ENCODE measurements at places on chromosomes 6 and 20. TPM values are rescaled to one million over a fixed set of nuclear protein-coding genes. Genes with fewer than 3 reads are reported as not detected.

- DNase-seq, result no peak
Observed at GRCh38 chr20:15200147-15200565, 862.7 kb upstream of the FLRT3 start.

DNA sequence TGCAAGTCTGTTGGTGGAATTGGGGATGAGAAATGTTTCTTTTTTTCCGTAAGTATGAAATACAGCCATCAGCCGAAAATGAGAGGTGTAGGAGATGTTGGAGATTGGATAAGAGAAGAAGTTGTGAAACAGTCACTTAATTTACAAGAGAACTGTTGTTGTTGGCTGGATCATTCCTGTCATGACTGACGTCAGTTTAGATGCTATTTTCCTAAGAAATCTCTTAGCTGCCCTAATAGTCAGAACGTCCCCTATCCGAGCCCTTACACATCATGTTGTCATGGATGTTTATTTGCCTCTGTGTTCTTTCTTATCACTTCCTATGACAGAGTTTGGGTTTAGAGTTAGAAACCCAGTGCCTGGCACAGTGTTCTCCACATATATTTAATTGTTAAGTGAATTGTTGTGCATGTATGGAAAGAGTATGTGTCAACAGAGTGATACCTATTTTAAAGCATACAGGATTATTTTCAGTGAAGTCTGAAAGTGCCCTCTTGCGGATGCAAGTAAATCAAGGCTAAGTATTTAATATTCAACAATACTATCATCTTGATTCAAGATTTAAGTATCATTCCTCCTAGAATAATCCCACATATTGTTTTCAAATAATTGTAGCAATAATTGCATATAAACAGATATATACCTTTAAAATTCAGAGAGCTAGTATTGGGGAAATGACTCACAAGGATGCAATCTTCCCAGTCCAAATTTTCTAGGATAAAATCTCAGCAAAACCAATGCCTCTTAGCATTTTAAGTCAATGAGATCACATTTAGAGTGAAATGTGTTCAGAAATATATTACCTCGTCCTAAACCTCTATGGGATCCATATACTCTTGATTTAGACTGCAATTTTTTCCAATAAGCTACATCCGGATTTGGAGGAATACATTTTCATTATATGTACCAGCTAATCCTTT is 309.9 kb upstream of the NOX3 start:
- DNase-seq, result no peak

The LY6G6D gene
- not detected for total RNA-seq

The SERINC3 gene
- total RNA-seq, result 95.0 TPM

- no peak for DNase-seq
Observed at GRCh38 chr20:9672981-9673380, 158.6 kb downstream of the LAMP5 start.

GRCh38 chr6:3610921-3611320 is 140.6 kb downstream of the PXDC1 start:
- DNase-seq, result no peak

The CCN6 gene
- total RNA-seq, result not detected

DNA sequence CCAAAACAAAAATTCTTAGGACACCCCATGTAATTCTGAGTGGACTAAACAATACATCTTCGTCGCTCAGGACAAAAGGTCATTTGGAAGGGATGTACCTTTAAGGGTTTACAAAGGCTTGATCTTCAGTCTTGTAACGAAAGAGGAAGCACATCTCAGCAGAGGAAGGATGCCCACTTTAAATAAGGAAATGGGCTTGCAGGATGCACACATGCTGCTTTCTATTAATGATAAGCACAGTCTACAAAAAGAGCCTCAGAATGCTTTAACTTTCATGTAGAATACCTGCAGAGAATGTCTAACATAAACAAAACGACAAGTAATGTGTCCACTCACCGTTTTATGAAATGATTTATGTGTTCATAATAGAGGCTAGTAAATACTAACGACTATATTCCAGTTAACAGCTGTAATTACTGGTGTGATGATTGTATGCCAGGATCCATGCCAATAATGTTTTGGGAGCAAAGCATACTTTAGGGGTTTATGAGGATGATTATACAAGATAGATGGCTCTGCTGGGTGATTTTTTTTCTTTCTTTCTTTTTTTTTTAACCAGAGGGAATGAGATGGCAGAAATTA is 216.9 kb downstream of the GMDS start:
- no peak for DNase-seq

DNA sequence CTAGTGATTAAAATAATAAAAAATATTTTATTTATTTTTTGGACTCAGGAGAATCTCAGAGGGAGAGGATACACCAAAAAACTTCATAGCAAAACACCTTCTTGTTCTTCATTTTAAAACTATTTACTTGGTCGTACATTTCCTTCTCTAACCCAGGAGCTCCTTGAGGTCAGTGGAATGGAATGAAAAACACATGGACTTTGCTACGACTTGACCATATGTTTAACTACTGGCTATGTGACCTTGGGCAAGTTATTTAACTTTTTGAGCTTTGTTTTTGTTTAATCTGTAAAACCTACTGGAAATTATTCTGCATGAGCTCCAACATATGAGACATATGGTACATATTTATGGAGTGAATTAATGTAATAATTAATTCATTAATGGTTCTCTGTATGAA is 1005.5 kb upstream of the CITED2 start:
- DNase-seq, result no peak

The CST11 gene
- total RNA-seq, result not detected

The VGLL2 gene
- not detected for total RNA-seq

DNA sequence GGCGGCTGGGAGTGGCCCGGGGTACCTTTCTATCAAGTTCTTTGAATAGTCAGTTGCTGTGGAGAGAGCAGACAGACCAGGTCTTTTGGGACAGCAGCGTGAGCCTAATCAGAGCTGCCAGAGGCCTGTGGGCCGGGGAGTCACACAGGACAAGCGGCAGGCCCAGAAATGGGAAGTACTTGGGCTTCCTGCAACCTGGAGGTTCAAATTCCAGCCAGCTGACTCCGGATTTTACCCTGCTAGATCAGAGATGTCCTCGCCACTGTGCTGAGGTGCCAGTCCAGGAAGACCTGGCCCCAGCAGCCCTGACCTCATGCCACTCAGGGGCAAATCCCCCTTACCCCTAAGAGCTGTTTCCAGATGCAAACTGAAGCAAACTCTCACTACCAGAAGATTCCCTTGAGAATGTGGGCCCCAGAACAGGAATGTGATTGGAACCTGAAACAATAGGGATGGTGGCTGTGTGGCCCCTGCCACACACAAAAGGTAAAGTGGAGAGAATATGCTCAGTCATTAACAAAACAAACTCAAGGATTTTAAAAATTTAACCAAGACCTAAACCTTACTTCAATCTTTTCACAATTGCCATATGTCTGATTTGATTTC is 9.7 kb downstream of the BEND3 start:
- peak; percentile 32 for DNase-seq

DNA sequence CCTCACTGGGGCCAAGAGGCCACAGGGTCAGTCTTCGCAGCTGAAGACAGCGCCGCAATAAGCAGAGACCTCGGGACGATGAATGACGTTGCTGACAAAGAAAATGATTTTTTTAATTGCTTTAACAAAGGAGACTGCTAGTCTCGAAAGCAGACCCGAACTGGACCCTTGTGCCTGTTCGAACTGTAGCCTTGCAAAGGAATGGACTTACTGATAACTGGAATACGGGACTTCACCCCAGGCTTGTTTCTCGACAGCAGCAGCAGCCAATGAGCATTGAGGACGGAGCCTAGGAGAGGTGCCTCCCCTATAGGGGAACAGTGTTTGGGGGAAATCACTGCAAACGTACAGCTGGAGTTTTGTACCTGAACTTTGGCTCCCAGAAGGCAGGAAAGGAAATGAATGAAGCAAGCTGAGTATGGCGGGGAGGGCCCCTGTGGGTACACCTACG is 1.3 kb upstream of the TAF4 start:
- DNase-seq, result peak; percentile 48

DNA sequence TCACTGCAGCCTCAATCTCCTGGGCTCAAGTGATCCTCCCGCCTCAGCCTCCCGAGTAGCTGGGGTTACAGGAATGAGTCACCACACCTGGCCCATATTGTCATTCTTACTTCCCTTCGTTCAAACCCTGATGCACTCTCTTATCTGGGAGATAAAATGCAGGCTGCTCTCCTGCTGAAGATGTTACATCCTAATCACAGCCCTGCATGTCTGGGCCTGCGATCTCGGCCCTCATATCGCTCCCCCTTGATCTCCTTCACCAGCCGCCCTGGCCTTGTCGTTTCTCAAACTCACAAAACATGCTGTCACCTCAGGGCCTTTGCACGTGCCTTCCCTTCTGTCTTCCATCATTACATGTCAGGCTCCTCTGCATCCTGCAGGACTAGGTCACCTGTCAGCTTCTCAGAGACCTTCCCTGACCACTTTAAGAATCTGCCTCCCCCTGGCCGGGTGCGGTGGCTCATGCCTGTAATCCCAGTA is 8.8 kb upstream of the C20orf203 start:
- no peak for DNase-seq

GRCh38 chr6:166786704-166787293 is 159.7 kb upstream of the RPS6KA2 start:
- no peak for DNase-seq

DNA sequence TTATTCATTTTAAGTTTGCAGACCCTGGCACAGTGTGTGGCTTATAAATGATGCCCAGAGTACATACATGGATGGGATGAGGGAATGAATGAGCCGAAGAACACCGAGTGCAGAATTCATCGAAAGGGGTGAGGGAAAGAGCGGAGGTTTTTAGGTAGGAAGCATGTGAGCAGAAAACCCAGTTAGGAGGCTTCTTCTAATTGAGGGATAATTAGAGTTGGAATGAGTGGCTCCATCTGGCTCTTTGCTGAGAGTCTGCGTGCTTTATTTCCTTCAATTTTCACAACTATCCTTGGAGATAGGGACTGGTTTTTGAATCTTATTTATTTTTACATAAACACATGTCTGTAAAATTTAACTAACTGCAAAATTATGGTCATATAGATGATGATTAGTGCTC is 150.7 kb downstream of the DOK5 start:
- DNase-seq, result no peak

DNA sequence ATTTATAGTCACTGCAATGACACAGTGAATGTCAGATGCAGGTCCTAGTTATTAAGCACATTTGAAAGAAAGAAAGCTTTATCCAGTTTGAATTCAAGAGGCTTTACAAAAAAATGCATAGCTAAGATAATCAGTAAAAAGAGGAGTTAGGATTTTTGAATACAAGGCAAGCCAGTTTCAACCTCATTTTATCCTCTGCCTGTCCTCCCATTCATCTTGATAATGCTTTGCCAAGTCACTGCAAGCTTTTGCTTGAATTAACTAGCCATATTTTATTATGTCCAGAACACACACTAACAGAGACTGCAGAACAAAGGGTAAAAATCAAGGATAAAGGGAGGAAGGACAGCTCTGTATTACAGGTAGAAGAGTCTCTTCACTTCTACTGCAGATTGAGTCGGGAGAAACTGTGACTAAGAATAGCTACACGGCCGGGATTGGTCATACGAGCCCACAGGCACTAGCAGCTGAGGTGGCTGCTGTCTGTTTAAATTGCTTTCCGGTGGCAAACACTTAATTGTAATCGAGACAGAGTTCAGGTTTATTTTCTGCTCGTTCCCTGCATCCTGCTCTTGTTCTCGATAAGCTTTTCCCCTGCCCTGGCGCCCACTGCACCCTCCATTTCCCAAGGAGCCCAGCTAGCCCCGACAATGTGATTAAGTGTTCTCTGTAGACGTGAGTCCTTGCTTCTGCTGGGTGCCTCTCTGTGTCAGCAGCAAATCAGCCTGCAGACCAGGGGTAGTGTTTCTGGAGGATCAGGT is 30.5 kb upstream of the AKAP12 start:
- no peak for DNase-seq

DNA sequence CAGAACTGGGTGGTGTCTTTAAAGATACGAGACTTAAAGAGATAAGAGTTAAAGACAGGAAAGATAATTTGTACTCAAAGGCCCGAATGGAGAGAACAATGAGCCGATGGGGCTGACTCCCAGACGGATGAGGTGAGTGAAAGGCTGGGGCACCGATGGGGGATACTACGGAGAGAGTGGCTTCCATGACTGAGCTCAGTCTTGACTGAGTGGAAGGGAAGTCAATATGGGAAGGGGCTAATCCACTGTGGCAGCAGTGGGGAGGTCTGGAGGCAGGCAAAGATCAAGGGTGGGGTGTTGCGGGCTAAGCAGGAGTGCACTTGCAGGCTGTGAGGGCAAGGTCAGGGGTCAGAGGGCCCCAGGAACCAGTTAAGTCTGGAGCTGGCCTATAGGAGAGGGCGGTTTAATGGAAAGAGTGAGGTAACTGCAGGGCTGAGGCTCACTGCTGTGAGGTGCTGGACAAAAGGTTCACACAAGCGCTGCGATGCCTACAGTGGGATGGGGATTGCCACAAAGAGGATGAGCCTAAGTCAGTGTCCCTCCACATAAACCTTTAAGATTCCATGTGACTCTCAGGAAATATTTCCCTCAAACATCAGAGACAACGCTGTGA is 42.1 kb downstream of the FAXC start:
- no peak for DNase-seq

The EFHC1 gene
- total RNA-seq, result 12.0 TPM

- peak; percentile 45 for DNase-seq
Observed at GRCh38 chr6:149935246-149935645, 6.6 kb upstream of the ULBP2 start.

DNA sequence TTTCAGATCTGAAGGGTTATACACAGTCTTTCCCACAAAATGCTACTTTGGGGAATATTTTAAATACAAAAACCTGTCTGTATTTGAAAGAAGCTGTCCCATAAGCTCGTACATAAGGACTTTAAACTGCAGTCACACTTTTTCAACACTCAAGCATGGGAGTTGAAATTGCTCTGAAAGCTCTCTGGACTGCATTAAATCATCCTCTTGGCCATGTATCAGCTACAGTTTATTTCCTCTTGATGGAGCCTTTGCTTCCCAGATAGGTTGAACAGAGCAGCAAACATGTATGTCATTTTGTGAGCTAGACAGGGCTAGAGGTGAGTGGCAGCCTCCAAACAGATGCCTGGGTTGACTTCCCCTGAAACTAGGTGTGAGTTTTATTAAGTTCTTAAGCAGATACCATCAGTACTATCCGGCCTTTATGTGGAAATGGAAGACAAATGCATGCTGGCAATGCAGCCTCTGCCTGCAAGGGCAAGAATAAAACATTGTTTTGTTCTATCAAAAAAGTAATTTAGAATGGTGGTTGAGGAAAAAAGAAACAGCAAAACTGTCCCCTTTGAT is 105.9 kb upstream of the ENPP5 start:
- no peak for DNase-seq

- no peak for DNase-seq
Observed at GRCh38 chr6:158506601-158507000, 53.3 kb upstream of the TMEM181 start.

The SPEF1 gene
- not detected for total RNA-seq

DNA sequence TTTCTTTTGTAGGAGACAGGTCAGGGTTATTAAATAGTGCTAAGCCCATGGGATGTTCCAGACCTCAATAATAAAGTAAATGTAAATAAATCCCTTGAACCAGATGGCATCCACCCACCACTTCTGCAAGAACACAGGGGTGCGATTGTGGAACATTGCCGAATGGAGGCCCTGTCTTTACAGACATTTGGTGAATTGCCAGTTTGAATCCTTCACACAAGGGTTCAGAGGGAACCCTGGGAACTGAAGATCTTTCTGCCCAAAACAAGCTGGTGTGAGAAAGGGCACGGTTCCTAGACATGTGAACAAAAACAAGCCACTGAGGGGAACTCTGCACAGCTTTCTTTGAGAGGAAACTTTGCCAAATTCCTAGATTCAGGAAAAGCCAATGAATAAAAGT is 30.2 kb upstream of the RNF8 start:
- no peak for DNase-seq
